Parietal lobe (tissue), 2 donors: ENCODE measurements at places on chromosomes 13 and 19. TPM values are rescaled to one million over a fixed set of nuclear protein-coding genes. Genes with fewer than 3 reads are reported as not detected.

Gene SERPINE3
- total RNA-seq, result 0.63 TPM

Gene CEACAM4
- not detected for total RNA-seq

Gene SIAH3
- total RNA-seq, result 11.9 TPM

Gene ZNF66
- 76.4 TPM for total RNA-seq

Gene PRR12
- total RNA-seq, result 15.3 TPM

Gene HCST
- 1.6 TPM for total RNA-seq

Gene S1PR4
- total RNA-seq, result 0.31 TPM

Gene F7
- 0.31 TPM for total RNA-seq

Gene ZNF99
- total RNA-seq, result 1.6 TPM

Gene REX1BD
- 26.9 TPM for total RNA-seq

Gene ZIM2
- 7.8 TPM for total RNA-seq

Gene JOSD2
- 4.4 TPM for total RNA-seq

Gene C19orf73
- total RNA-seq, result not detected

Gene MYDGF
- total RNA-seq, result 28.8 TPM

Gene SIGLEC5
- not detected for total RNA-seq

Gene NBEA
- 350 TPM for total RNA-seq

Gene PLEKHG2
- 49.1 TPM for total RNA-seq

Gene SSC5D
- 0.63 TPM for total RNA-seq

Gene RFX1
- total RNA-seq, result 4.4 TPM

Gene SLC10A2
- not detected for total RNA-seq

Gene FAM83E
- not detected for total RNA-seq
